ENCODE measurements at places on chromosomes 12 and 14.

GRCh38 chr12:28456934-28457710 lies 266.9 kb downstream of the CCDC91 start:
- no peak for DNase-seq

DNA sequence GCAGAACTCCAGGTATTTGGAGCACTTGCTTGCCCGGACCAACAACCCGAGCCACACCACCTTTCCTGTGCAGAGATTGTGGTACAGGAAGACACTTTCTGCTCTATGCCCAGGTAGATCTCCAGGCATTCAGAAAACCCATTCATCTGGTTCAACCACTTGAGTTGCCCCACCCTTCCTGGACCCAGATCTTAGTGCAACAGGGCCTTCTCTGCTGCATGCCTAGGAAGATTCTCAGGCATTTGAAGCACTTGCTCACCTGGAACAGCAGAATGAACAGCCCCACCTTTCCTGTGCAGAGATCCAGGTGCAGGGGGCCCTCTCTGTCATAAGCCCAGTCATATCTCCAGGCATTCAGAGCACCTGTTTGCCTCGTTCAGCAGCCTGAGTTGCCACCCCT lies 412.8 kb upstream of the MGAT4C start:
- DNase-seq, result no peak

GRCh38 chr12:29580971-29581370 lies 83.5 kb upstream of the OVCH1 start:
- DNase-seq, result no peak

DNA sequence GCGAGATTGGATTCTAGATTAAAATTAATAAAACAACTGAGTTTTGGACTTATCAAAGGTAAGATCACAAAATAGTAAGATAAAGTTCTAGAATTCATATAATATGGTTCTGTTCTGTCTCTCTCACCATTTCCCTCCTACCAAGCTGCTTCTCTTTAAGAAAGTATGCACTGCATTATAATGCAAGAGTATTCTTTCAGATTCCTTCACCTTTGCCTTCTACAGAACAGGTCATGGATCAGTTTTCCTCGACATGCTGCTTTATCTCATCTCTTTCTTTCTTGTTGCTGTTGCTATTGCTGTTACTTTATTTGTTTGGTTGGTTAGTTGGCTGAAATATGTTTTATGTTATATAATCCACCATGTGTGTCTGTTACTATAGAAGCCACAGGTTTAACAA lies 357.0 kb downstream of the NAV3 start:
- DNase-seq, result no peak

DNA sequence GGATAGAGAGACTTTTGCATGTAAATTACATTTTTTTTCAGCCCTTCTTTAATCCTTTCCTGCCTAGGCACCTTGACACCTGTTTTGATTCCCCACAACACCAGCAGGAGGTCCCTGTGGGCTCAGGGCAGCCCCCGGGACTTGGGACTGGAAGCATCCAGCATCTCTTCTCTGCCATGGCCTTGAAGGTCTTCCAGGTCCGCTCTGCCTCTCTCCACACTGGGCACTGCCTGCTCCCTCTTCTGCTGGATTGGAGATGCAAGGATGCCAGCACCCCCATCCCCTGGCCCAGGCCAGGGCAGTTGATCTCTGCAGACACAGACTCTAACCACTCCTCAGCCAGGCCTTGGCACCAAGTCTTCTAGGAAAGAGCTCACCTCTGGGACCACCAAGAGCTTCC lies 134.5 kb upstream of the C14orf180 start:
- DNase-seq, result no peak

DNA sequence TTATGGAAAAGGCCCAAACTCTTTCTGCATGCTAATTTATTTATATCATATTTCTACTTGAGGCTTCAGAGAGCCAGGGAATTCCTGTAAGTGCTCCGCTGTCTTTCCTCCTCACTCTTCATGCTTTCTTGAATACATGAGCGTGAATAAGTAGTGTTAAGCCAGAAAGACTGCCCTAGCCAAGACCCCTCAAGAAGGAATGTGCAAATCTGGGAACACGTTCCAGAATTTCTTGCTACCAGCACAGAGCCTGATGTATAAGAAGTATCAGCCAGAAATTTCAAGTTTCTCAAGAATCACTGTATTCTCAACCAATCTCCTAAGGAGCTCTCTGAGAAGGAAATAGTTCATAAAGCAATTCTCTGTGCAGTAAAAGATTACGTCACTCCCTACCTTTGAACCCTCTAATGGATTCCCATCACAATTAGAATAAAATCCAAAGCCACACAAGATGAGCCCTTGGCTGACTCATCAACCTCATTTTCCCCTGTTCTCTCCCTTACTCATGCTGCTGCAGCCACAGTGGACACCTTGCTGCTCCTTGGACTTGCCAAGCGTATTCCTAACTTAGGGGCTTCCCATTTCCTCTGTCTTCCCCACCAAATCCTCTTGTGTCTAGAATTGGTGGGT lies 6.9 kb upstream of the TSPAN8 start:
- DNase-seq, result no peak

DNA sequence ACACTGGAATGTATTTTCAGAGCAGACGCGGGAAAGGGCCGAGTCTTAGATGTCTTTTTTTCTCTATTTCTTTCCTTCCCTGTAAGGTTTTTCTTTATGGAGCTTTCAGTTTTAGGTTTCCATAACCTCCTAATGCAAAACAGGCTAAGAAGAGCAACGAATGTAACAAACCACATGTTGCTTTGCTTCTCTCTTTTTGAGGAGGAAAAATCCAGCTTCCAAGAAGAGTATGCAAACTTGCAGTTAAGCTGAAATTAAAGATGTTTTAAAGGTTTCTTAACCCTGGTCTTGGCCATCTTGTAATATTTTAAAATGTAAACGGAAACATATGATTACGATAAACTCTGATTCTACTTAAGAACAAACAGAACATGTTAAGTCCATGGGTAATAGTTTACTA lies 86.9 kb downstream of the PRICKLE1 start:
- DNase-seq, result no peak

GRCh38 chr14:99510556-99511139 lies 29.4 kb downstream of the CCNK start:
- no peak for DNase-seq

GRCh38 chr14:99884834-99885648 lies 91.8 kb downstream of the EML1 start:
- peak; percentile 50 for DNase-seq

DNA sequence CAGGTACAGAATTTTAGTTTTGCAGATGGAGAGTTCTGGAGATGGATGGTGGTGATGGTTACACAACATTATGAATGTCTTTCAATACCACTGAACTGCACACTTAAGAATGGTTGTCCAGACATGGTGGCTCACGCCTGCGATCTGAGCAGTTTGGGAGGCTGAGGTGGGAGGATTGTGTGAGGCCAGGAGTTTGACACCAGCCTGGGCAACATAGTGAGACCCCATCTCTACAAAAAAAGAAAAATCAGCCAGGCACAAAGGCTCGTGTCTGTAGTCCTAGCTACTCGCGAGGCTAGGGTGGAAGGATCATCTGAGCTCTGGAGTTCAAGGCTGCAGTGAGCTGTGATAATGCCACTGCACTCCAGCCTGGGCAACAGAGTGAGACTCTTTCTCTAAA lies 8.1 kb upstream of the USP30 start:
- no peak for DNase-seq

DNA sequence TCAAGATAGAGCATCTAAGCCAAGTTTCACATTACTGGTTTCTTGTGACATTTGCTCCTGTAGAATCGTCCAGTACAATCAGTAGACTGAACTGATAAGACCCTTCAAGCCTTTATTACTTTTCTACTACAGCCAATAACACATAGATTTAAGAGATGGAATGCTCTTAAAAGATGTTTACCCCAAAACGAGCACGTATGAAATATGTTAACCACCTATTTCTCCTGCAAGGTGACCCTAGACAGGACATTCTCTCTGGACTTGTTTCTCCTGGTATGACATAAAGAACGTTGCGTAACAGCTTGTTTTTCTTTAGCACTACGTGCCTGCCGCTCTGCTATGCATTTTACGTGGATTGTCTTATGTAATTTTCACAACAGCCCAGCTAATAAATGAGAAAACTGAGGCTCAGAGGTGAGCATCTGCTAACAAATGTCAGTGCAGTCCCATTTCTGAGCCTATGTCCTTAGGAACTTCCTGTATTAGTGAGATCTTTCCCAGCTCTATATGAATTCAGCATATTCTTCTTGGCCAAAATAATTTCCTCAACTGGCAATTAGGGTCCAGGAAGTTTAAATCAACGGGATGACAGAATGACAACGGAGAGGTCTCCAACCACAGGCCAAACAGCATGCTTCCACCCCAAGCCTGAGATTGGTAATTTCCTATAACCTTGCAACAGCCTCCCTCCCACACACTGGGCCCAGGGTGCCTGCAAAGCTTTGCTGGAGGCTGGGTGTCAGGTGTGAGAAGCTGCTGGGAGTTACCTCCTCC lies 3.7 kb downstream of the NFKBIA start:
- peak; percentile 26 for DNase-seq

DNA sequence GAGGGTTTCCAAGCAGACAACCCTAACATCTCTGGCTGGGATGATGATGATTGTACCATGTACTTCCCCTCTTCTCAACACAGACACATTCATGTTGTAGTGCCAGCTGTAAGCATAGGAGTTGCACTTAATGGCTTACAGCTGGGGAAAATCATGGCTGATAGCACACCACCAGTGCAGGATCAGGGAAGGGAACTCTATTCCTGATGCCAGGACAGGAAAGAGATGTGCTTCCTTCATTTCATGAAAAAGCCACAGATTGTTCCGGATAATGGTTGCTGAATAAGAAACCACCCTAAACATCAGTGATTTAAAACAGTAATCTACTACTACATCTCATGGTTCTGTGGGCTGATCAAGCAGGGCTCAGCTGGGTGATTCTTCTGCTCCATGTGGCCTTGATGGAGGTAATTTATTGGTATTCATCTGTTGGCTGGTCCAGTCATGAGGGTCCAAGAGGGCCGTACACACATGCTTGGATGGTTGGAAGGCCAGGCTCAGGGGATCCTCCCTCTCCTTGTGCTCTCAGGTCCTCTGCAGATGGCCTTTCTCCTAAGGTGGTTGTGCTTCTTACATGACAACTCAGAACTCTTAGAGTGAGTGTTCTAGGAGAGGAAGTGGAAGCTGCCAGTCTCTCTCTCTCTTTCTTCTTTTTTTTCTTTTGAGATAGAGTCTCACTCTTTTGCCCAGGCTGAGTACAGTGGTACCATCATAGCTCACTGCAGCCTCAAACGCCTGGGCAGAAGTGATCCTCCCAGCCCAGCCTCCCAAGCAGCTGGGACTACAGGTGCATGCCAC lies 16.5 kb downstream of the TRAF3 start:
- DNase-seq, result no peak

DNA sequence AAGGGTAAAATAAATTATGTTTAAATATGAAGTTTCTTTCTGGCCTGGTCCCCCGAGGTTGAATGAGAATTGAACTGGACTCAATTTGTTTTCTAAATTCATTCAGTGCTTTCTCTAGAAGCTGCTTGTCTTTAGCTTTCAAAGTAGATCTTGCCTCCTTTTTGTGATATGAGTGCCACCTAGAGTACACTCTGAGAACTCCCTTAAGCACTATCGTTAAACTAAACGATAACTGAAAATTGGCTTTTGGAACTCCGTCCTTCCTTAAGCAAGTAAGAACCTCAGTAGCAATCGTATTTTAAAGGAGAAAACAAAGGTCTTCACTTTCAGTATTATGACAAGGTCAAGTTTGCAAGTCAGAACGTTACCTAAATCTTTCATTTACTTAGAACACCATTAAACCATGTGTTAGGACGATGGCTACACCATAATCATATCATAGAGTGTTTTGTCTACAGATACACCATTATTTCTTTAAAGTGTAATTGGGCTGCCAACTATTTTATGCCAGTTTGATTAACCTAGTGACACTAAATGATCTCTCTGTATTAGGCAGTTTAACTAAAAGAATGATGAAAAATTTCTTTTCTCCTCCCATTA lies 364.8 kb downstream of the SNAPC1 start:
- DNase-seq, result peak; percentile 39

DNA sequence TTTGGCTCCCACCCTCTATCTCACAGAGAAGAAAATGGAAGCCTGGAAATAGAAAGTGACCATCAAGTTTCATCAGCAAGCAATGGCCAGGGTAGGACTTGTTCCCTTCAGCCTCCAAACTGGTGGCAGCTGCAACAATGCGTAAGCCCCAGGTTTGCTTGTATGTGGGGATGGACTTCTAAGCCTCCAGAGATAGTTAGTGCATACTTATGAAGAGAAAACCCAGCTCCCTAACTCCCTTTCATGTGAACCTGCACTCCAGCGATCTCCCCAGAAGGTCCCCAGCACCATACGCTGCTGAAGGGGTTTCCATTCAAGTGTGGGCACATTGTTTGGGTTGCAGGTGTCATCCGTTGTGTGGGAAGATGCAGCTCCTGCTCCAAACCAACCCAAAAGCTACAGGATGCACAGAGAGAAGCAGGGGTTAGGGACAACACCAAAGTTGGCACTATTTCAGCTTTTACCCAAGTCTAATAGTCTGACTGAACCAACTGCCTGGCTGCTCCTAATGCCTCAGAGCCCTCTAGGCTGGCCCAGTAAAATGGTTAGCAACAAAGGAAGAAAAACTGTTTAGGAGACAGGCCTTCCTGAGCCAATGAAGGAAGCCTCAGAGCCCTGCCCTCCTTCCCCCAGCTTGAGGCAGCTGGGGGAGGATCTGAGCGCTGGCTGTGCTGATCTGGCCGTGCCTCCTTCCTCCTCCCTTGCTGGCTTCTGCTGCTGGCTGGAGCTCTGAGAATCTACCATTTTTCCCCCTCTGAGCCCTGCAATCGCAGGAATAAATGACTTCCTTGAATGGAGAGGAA lies 12.3 kb downstream of the ZFP36L1 start:
- DNase-seq, result peak; percentile 14

GRCh38 chr14:21543521-21543960 lies 17.4 kb upstream of the SALL2 start:
- DNase-seq, result no peak

- no peak for DNase-seq
Observed at GRCh38 chr12:120988234-120988633, 9.9 kb downstream of the HNF1A start.

GRCh38 chr12:56120158-56120846 lies 2.2 kb downstream of the ZC3H10 start:
- DNase-seq, result no peak

DNA sequence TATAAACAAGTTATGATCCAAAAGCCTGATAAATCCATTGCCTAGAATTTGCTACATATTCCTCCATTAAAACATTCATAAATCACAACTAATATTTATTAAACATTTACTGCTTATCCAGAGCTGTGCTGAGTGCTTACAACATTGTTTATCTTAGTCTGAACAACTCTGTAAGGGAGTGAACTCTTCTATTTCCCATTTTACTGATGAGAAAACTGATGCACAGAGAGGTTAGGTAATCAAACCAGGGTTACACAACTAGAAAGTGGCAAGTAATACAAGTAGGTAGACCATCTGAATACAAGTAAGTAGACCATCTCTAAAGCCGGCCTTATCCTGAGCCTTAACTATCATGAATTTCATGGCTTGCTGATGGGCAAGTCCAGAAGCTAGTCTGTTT lies 39.5 kb downstream of the WASHC3 start:
- DNase-seq, result no peak

All from CD8-positive, alpha-beta memory T cell (primary cell).